ENCODE measurements at places on chromosomes 7 and 10.

- DNase-seq: no peak
These were observed 19.1 kb downstream of the ZNRF2 start for GRCh38 chr7:30303312-30304039.

GRCh38 chr7:111162692-111163091 is 71.8 kb downstream of the LRRN3 start:
- no peak for DNase-seq

DNA sequence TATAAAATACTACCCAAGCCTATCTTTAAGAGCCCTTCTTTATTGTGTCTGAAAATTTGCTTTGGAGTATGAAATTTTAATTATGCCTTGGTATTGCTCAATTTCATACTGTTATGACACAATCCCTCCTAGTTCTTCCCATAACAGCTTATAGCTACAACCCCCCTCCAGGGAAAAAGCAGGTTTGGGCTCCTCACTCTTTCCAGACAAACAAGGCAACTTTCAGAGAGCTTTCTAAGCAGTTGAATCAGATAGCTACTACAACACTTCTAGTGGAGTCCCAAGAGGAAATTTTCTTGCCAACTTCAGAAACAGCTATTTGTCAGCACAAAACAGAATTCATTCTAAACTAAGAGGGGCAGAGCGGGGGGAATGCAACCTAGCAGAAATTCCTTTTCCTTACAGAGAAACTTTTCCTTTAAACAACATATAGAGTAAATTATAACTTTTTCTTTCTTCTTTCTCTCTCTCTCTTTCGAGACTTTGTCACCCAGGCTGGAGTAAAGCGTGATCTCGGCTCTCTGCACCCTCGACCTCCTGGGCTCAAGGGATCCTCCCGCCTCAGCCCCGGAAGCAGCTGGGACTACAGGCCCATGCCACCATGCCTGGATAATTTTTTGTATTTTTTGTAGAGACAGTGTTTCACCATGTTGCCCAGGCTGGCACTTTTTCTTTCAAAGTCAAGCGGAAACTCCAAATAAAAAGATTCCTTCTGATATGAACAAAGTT is 26.0 kb upstream of the JMJD1C start:
- DNase-seq: no peak

DNA sequence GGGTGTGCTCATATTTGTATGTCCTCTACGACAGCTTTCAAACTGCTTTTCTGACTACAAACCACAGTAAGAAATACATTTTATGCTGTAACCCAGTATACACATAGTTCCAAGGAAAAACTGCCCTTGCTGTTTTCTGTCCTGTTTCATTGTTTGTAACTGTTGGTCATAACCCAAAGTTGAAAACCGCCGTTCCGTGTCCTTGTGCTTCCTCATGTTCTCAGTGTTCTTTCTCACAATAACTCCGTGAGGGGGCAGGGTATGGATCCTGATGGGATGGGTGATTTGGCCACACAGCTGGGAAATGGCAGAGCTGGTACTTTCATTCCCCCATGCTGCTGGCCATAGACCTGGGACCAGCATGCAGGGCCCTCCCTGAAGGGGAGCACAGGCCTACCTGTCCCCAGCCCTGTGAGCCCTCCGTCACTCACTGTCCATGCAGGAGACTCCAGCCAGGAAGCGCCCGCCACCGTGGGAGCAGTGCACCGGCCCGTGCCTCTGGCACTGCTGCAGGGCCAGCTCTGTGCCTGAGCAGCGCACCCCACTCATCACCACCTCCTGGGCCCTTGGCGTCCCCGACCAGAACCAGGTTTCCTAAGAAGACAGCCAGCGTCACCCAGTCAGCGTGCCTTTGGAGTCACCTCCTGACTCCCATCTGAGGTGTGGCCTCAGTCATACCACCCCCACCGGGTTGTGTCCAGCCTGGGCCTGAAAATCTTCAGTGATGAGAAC is 12.7 kb downstream of the LOXL4 start:
- no peak for DNase-seq

- no peak for DNase-seq
These were observed 1133.4 kb downstream of the XPNPEP1 start for GRCh38 chr10:108789919-108790318.

DNA sequence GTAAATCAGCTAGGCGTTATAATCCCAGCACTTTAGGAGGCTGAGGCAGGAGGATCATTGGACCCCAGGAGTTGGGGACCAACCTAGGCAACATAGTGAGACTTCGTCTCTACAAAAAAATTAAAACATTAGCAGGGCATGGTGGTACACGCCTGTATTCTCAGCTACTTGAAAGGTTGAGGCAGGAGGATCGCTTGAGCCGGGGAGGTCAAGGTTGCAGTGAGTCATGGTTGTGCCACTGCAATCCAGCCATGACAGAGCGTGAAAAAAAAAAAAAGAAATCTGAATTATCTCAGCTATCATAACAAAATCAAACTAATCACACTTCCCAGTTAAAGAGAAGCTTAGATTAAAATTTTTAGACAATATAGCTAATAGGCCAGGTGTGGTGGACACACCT is 35.3 kb downstream of the ATAD1 start:
- no peak for DNase-seq

- no peak for DNase-seq
These were observed 62.0 kb downstream of the EPDR1 start for GRCh38 chr7:37982423-37982822.

DNA sequence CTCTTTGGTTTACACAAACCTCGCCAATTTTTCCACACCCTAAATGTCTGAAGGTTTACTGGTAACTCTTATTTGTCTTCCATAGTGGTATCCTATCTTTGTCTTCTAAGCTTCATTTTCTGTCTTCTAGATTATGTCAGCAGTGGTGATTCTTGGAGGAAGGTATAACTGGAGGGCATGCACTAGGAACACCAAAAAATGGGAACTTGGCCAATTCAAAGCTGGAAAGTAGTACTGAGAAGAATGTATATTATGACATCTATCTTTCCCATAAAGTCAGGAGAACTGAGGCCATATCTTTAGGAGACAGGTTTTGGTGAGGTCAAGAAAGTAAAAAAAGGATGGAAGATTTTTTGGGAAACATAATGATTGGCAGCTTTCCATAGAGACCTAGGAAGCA is 113.3 kb downstream of the CPEB3 start:
- no peak for DNase-seq

- DNase-seq: no peak
These were observed 125.8 kb downstream of the RALA start for GRCh38 chr7:39749177-39749576.

DNA sequence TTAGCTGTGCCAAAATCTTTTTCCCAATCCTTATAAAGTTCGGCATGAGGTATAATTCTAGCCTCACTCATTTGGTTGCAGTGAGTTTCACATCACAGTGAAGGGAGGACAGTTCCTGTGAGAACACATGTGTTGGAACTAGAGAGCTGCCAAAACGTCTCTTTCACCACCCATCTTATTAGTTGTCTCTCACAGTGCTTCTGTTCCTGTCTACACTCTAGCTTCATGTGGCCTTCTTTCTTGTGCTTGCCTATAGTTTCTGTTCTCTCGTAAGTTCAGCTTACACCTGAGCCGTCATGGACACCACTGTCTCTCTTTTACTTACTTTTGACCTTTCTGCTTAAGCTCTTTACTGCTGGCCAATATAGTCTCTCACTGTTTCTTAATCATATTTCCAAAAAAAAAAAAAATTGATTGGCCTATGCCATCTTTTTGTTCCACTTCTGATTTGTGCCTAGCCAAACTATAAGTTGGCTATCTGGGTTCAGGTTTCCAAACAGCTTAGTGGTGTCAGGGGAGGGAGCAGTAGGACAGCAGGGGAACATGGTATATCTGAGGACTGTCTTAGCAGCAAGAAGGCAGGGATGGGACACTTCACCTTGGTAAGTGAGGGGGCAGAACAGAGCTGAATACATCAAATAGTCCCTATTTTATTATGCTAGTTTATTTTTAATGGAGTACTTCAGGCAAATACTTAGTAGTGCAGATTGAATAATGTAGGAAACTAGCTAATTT is 38.0 kb downstream of the ZNRF2 start:
- peak; percentile 42 for DNase-seq

DNA sequence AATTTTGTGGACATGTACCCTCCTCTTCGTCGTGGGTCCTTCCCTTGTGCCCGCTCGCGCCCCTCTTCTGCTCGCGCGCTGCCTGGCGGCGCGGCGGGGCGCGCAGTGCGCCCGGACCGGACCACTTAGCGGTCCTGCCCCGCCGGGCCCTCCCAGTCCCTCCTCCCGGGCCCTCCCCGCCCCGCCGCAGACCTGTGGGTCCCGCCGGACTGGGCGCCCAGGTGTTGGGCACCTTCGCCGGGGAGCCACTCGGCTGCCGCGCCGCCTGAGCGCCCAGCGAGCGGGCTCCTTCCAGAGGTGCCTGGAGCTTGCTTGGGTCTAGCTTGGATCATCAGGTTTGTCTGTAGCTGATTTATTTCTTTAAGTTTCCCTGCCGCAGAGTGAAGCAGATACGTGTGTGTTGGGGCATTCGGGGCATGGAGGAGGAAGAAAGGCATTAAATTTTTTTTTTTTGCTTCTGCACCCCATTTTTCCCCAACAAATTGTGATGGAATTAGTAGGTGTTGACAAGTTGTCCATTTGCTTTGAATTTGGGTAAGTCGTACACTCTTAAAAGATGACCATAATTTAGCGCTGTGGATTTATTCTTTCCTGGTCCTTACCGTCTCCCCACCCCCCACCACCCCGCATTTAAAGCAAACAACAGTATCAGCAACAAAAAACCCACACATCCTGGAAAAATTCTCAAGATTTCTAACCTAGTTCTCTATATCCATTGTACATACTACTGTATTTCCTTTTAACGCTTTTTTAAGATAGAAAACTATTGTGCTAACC is 905 bp downstream of the C1GALT1 start:
- no peak for DNase-seq

- peak; percentile 59 for DNase-seq
These were observed 26.9 kb upstream of the TRIM56 start for GRCh38 chr7:101058355-101058754.

DNA sequence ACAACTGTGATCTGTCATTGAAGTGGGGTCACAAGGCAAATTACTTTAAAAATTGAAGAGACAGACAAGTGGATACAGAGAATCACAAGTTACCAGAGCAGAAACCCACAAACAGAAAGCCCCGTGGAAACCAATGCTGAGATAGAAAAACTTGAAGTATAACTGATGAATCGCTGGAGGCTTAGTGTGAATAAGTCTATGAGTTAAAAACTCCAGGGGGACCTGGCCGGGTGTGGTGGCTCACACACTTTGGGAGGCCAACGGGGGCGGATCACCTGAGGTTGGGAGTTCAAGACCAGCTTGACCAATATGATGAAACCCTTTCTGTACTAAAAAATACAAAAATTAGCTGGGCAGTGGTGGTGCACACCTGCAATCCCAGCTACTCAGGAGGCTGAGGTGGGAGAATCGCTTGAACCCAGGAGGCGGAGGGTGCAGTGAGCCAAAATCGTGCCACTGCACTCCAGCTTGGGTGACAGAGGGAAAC is 69.7 kb upstream of the ZNRF2 start:
- DNase-seq: no peak
